Right ventricle myocardium inferior (tissue), 1 donor: ENCODE measurements at places on chromosomes 2 and 18.

DNA sequence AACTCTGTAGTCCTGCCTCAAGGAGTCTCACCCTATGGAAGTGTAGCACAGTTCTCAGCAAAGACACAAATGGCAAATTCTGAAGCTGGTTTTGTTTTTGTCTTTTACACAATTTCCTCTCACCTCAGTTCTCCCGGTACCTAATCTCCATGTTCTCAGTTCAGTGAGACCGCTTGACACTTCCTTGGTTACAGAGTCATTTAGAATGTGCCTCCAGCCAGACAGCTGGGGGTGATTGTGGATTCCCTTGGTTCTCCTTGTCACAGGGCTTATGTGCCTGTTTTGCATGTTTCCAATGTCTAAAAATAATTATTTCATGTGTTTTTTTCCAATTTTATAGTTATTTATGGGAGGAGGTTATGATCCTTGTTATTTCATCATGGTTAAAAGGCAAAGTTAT is 379.5 kb upstream of the MAP2 start:
- no peak for DNase-seq

DNA sequence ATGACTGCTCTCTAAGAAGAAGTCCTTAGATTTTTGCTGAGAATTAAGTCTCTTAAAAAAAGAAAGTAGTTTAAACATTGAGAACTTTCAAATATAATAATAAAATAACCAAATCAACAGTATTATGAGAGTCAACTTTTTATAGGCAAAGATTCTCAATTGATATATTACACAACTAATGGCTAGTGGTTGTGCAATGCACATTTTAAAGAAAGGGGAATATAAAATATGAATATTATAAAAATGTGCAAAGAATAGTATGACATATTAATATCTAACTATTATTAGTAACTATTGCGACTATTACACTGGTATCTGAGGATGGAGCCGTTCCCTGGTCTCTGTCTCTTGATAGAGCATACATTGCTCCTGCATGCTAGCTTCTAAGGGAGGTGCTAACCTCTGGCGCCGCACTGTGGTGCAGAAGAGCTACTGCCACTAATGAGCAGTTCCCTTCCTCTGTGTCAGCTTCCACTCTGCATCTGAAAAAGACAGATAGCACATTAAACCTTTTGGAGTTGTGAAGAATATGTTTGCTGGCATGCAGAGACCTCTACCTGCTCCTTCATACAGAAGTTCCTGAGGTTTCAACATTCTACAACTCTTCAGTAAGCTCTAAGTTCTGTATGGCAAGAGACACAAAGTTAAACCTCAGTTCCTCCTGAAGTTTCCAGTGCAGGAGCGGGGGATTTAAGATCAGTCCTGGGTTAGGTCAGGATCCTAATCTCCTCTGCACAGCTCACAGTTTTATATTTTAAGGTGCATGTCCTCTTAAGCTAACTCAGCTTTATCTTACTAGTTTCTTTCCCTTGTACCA is 3.5 kb upstream of the SLC9A2 start:
- peak; percentile 86 for DNase-seq

- DNase-seq: no peak
These were observed 7.8 kb downstream of the CCDC74A start for GRCh38 chr2:131535526-131535925.

- DNase-seq: no peak
These were observed 19.2 kb downstream of the TMEM185B start for GRCh38 chr2:120204022-120204405.

DNA sequence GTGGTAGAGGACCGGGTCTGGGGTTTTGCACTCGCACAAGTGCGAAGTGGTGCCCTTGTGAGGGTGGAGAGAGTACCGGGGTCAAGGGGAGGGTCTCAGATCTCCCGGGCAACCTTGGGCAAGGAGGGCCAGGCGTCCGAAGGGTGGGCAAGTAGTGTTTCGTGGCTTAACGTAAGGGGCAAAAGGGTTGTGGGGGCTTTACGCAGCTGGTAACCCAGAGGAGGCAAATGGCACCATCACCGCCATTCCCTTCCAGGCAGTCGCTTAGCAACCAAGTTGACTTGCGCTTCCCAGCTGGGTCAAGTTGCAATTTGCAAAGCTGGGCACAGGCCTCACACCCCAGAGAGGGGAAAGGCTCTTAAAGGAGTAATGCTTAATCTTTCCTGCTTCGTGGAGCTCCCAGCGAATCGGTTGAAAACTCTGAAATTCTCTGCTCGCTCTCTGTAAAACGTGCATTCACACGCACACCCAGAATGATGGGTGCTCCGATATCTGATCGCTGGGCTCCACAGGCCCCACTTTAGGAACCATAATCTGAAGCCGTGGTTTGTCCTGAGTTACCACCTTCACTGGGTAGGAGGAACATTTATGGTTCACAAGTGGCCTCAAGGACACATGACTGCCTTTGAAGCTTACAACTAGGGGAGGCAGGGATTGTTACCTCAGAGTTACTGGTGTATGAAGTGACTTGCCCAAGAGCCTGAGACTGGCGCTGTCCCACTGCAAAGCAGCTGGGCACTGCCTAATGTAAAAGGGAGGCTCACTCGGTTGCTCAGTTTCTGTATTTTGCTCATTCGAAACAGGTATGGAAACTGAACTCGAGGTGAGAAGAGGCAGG is 127.9 kb downstream of the UXS1 start:
- DNase-seq: no peak

GRCh38 chr2:221402072-221402471 is 170.0 kb downstream of the EPHA4 start:
- no peak for DNase-seq

DNA sequence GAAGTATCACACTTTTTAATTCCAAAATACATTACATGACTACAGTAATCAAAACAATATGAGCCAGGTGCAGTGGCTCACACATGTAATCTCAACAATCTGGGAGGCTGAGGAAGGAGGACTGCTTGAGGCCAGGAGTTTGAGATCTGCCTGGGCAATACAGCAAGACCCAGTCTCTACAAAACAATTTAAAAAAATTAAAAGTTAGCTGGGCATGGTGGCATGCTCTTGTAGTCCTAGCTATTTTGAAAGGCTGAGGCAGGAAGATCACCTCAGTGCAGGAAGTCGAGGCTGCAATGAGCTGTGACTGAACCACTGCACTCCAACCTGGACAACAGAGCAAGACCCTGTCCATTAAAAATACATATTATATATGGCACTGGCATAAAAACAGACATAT is 109.8 kb downstream of the USP34 start:
- DNase-seq: no peak

- peak; percentile 67 for DNase-seq
These were observed 38.0 kb downstream of the CYP1B1 start for GRCh38 chr2:38037757-38038621.

DNA sequence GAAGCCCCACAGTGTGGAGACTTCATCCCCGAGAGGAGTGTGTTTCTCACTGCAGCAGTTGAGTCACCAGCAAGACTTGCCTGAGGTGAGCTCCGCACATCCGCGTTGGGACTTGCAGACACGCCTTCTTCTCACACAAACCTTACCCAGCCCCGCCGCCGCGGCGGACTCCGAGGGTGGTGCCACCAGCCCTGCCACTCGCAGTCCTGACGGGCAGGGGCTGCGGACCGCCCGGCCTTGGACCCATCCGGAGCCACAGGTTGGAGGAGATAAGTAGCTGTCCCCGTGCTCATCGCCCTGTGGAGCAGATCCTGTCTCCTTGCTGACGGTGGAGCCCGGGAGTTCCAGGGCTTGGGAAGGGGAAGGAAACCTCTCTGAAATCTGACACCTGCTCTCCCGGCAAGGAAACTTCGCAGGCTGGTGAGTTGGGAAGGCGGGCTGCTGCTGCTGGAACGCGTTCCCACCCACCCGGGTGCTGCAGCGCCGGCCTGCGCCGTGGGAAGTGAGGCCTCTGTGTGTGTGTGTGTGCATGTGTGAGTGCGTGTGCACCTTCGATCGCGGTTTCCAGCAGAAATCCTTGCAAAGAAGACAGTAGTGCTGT is at the start of gene RAB27B:
Gene RAB27B, plus strand, starts transcription at position 197 of the 601 bp plus-strand sequence. CDS start 49,109 bp downstream, outside the sequence.
- DNase-seq: peak; percentile 74

GRCh38 chr2:138424436-138425140 is 77.0 kb upstream of the SPOPL start:
- no peak for DNase-seq

- no peak for DNase-seq
These were observed 96.3 kb upstream of the AQP4 start for GRCh38 chr18:26961839-26962238.

DNA sequence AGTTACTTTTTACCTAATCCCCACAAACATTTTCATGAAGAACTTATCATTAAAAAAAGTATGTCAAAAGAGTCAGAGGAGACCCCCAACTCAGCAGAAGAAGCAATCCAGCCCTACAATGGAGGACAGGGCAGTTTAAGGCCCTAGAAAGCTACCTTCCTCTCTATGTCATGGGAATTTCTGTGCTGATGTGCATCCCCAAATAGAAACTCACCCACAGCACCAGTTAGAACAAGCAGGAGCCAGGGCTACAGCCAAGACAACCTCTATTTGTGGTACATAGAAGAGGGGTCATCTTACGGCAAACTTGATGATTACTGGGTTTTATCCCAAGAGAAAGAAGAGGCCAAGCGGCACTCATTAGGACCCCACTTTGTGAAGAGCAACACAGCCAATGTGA is 160.9 kb upstream of the CCDC150 start:
- DNase-seq: no peak

GRCh38 chr2:68292108-68292710 is 27.5 kb downstream of the CNRIP1 start:
- no peak for DNase-seq

DNA sequence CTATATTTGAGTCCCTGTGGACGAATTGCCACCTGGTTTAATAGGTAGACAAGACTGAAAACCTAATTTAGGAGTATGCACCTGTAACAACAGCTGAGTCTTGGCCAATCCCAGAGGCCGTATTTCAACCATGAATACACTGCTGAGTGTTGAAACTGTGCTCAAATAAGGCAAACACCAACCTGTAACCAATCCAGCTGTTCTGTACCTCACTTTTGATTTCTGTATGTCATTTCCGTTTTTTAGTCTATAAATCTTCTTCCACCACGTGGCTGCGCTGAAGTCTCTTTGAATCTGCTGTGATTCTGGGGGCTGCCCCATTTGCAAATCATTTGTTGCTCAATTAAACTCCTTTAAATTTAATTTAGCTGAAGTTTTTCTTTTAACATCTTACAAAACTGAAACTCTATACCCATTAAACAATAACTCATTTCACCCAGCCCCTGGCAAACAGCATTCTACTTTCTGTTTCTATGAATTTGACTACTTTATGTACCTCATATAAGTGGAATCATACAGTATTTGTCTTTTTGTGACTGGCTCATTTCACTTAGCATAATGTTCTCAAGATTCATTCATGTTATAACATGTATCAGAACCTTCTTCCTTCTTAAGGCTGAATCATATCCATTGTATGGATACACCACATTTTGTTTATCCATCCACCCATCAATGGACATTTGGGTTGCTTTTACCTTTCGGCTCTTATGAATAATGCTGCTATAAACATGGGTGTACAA is 7.5 kb upstream of the YPEL5 start:
- DNase-seq: no peak

DNA sequence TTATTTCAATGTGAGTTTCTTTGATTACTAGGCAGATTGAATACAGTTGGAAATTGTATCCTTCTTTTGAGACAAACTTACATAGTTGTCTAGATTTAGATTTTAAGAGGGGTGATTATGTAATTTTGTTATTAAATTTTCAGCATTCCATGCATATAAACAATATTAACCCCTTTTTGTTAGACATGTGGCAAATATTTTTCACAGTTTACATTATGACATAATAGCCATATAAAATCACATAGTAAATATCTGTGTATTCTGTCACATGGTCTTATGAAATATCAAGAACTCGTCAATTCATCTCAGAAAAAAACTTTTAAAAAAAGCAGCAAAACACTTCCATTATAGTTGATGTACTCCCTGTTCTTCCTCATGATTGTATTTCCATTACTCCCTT is 243.8 kb downstream of the CYP26B1 start:
- DNase-seq: no peak

GRCh38 chr2:38409156-38410102 is 32.4 kb upstream of the ATL2 start:
- no peak for DNase-seq

DNA sequence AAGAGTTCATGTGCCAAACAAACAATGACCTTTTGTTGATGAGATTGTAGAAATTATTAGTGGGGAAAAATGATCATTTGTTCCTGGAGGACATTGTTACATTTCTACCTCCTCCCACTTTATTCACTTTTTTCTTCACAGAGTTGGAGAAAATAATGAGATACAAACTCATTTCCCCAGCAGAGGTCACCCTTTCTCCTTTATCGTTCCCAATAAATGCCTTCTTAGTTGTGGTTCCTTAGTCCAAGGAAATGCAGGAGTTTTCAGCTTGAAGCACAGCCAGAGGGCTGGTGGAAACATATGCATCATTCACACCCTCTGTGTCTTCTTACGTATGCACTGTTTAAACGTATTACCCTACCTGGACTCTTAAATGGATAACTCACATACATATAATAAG is 108.8 kb downstream of the SLC4A3 start:
- DNase-seq: no peak

- no peak for DNase-seq
These were observed 78.0 kb upstream of the OTX1 start for GRCh38 chr2:62972601-62973000.

- DNase-seq: no peak
These were observed 34.0 kb upstream of the STRN start for GRCh38 chr2:37000318-37000717.

- no peak for DNase-seq
These were observed 10.3 kb downstream of the ITGA6 start for GRCh38 chr2:172437419-172438341.

DNA sequence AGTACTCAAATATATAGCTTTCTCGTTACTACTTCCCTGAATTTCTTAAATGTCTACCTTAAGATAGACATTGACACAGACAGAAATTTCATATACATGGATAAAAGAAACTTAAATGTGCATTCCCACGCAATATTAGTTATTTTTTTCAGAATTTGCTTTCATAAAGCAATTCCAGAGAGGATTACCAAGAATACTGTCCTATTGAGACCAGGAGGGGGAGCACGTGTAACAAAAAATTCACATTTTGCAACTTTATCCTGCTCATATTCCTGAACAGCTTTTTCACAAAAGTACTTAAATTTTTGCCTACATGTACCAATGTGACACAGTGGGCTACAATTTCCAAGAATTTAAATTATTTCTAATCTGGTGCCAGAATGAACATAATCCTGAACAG is 30.7 kb upstream of the ERCC3 start:
- DNase-seq: no peak

- DNase-seq: no peak
These were observed 71.9 kb downstream of the TEX51 start for GRCh38 chr2:126970583-126970982.

DNA sequence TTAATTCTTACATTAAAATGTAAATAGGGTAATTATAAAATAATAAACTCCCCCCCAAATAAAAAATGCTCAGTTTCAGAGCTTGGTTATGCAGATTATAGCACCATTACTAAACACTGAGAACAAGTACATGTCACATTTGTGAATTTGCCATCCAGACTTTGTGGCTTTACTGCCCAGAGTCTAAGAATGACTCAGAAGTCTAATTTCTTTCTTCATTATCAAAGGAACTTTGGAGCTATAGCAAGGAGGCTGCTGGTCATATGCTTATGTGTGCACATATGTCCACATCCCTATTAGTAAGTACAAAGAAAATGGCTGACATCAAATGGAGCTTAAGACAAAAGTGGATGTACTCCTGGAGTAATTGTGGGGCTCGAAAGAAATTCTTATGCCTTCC is 248.5 kb upstream of the SESTD1 start:
- DNase-seq: no peak
